SIG-M5 (cell line): ENCODE measurements at places on chromosomes 13 and 19.

- no peak for DNase-seq
These were observed 6.8 kb downstream of the LSM14A start for GRCh38 chr19:34179066-34179465.

GRCh38 chr13:31214435-31214834, 14.7 kb downstream of the B3GLCT start:
- DNase-seq: no peak

DNA sequence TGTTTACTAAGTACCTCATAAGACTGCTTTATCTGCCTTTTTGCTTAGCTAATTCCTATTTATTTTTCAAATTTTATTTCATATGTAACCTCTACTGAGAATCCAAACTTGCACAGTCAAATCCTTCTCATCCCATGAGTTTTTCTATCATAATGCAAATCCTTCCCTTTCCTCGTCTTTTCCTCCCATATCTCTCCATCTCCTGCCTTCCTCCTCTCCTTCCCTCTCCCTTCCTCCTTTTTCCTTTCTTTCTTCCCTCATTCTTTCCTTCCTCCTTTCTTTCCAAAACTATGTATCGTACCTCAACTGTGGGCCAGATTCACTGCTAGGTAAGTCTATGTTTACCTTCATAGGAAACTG, 201.4 kb upstream of the TMTC4 start:
- no peak for DNase-seq

GRCh38 chr13:92530364-92530763, 696.2 kb upstream of the GPC6 start:
- no peak for DNase-seq

- DNase-seq: no peak
These were observed 98.0 kb downstream of the EDNRB start for GRCh38 chr13:77820431-77821149.

DNA sequence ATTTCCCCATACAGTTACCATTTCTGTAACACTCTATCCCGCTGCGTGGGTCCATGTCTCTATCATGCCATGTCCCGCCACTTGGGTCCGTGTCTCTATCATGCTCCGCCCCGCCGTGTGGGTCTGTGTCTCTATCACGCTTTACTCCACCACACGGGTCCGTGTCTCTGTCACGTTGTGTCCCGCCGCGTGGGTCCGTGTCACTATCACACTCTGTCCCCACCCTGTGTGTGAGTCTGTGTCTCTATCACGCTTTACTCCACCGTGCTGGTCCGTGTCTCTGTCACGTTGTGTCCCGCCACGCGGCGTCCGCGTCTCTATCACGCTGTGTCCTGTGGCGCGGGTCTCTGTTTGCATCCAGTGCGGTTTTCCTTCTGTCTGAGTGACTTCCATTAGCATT, 11.6 kb downstream of the ADPRHL1 start:
- DNase-seq: no peak

- no peak for DNase-seq
These were observed 419.2 kb downstream of the OLFM4 start for GRCh38 chr13:53447863-53448262.

DNA sequence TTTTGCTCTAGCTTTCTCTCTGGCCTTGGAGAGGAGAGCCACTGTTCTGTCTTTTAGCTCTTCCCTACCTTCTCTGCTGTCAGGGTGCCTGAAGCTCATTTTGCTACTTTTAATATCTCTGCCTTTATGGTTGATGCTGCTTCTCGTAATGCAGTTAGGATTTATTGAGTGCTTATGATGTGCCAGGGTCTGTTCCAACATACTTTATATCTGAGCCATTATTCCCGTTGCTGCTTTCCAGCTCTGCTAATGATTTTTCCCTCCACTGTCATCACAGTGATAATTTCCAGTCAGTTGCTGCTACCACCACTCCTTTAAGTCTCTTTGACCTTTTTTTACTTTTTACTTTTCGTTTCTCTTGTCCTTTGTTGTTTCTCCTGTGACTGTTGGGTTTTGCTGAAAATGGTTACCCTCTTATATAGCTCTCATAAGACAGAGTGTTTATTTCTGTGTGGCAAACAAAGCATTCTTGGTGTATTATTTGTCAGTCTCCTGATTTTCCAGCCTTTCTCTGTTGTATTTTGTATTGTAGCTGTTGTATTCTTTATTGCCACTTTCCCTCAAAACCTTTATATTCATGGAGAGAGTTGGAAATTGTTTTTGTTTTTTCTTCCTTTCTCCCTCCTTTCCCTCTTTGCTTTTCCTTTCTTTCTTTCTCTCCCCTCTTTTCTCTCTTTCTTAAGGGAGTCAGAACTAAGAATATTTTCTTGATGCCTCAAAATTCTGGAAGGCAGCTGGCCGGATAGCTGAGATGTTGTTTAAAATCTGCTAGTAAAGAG, 37.4 kb downstream of the COG6 start:
- no peak for DNase-seq

GRCh38 chr13:39951301-39951700, 295.8 kb downstream of the COG6 start:
- no peak for DNase-seq

DNA sequence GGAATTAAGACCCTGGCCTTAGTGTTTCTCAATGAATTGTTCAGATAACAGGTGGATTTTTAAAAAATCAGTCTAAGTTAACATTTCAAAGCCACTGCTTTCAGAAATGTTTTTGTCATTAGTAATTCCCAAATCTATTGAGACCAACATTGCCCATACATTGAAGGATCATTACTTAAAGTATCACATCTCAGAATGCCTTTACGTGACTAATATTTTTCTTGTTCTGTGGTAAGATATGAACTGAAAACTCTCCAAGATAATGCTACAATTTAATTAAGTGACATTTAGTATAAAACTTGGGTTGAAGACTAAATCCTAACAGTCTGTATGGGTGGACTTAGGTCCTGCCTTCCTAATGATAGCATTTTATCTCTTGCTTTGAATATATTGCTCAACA, 59.4 kb upstream of the POSTN start:
- DNase-seq: no peak

GRCh38 chr13:98112456-98112855, 30.4 kb upstream of the FARP1 start:
- DNase-seq: no peak

DNA sequence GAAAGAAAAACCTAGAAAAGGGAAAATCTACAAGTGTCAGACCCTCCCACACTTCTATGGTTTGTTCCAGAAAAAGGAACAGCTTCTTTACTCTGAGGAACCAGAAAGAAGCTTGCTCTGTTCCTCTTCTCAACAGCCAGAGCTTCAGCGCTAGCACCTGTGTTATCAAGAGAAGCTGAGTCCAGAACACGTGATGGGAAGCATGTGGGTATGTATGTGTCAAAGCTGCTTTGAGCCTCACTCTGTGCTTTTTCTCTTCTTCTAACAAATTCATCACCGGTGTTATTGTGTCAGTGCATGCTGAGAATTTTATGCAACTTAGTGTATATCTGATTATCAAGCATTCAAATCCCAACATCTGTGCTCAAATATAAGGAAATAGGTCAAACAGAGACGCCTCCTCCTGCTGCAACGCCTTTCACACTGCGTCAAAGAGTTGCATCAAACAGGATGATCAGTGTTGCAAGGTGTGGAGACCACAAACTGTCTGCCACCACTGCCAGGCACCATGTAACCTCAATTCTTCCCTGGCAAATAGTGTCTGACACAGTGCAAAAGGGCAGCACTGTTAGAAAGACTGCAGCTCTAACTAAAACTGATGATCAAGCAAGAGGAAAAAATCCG, 83.9 kb downstream of the LRRC63 start:
- DNase-seq: peak; percentile 98

DNA sequence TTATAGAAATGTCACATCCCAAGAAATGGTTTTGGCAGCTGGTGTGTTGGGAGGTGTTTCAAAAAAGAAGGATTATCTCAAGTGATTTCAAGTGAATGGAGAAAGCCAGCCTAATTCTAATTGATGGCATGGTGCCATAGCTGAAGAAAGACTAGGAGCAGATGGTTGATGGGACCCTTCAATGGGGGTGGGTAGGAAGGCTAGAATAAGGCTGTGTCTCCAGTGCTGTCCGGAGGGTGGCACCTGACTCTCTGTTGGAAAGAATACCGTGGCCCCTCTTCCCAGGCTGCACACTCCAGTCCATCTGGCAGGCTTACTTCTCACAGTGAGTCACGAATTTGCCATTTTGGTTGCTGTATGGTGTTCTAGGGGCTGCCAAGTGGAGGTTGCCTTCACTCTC, 51.0 kb upstream of the GPR12 start:
- no peak for DNase-seq

- DNase-seq: no peak
These were observed 7.5 kb upstream of the ZNF808 start for GRCh38 chr19:52520013-52520412.

- no peak for DNase-seq
These were observed 288.3 kb downstream of the KCTD12 start for GRCh38 chr13:76597868-76598267.
